ENCODE measurements at places on chromosomes 3 and 15.

DNA sequence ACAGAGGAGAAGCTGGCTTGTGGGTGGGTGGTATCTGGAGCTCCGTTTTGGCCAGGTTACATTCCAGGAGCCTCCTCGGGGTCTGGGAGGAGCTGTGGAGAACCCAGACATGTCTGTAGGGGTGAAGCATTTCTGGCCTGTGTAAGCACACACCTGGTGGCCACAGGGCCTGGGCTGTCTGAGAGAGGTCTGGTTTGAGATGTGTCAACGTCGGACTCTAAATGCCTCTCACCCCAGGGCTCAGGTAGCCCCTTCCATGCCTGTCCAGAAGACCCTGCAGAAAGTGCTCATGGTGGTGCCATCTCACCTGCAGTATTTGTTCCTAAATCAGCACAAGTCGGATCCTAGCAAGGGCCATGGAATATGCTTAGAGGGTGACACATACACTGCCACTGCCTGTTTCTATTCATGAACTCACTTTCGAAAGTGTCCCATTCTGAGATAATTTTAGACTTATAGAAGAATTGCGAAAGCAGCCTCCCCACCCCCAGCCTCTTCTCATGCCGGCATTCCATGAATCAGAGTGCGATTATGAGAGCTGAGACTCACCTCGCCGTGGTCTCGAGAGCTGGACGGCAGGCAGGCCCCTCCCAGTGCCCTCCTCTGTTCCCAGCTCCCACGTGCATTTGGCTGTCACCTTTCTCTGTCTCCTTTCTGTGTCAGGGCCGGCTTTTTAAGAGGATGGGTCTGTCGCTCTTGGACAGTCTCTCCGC, 63.7 kb downstream of the KLF15 start:
- DNase-seq = no peak

DNA sequence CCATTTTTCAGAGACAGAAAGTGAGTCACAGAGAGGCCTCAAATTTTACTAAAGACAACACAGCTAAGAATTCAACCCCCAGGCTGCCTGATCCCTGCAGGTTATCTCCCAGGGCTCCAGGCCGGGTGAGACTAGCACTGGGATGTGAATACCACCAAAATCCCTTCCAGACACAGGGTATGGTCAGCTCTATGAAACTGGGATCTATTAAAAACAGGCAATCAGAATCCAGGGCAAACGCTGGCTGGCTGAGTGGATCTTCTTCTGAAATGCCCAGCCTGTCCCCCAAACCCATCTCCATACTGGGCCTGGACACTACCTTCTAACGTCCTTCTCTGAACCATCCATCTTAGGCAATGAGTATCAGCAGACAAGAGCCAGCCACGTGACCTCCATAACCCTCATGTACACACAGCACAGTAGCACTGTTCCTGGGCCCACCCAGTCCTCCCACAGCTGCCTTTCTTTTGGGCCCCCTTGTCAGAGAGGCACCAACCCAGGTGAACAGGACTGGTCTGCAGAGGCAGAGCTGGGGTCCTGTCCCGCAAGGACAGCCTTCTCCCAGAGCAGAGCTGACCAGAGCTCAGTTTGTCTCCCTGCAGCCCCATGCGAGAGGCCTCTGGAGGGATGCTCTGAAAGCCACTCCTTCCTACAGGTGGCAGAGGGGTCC, 1.9 kb downstream of the RAB6B start:
- no peak for DNase-seq

GRCh38 chr3:108862865-108863798, 40.5 kb downstream of the TRAT1 start:
- DNase-seq = no peak

DNA sequence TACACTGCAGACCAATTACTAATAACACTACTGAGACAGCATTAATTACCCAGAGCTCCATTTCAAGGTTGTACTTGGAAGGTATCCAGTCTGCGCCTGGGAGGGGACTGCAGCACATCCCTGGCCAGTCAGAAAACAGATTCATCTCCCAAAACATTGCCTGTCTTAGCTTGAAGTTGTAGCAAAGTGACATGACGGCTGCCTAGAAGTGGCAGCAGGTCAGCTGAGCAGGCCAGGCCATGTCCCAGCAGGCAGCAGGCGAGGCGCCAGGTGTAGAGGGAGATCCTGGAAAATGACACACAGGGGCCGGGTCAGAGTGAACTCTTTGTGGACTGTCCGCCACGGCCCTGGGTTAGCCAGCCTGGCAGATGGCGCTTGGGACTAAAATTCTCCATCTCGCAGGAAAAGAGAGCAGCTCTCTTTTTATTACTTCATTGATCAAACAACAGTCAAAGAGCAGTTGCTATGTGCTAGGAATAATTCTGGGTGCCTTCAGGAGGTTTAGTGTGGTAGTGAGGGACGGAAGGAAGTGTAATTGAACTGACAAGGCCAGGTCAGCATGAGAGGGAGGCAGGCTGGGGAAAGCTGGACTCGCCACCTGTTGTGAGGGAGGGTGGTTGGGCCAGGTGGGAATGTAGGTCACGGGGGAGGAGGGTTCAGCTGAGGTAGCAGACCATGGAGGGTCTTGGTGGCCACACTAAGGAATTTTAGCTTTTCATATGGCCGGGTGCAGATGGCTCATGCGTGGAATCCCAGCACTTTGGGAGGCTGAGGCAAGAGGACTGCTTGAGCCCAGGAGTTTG, 1.3 kb upstream of the MAP6D1 start:
- DNase-seq = no peak

DNA sequence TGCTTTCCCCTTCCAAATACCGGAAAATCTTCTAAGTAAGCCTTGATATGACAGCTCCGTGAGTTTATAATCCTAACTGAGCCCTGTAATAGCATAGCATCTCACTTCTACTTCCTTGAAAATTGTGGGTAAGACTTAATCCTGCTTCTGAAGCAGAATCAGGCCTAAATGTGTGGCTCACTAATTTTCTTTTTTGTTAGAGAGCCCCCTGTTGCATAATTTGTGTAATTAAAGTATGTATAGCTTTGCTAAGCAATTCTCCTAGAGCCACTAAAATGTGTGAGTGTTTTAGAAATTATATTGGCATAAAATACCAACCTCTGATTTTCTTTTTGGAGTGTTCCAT, 304.4 kb downstream of the FGF12 start:
- DNase-seq = peak; percentile 7

GRCh38 chr3:179956416-179956830, 80.3 kb downstream of the PEX5L start:
- no peak for DNase-seq

DNA sequence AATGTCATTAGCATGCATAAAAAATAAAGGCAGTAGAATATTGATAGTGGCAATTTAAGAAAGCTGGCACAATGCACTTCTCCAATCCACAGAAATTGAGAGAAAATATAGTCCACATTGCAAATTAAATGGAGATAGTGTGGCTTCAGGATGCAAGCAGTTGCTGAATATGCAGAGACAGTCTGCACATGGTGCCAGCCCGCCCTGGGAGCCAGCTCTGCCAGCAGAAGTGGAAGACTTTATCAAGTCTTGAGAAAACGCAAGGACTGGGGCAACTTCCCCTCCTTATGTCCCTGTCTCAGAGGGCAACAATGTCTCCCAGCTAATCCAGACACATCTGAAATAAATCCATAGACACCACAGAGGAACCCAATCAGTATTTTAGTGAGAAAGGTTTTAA, 57.2 kb downstream of the MB21D2 start:
- no peak for DNase-seq

- DNase-seq = no peak
Measured at GRCh38 chr3:186976837-186977750, 46.8 kb downstream of the ST6GAL1 start.

GRCh38 chr15:28903555-28903954, 17.8 kb downstream of the APBA2 start:
- DNase-seq = no peak

- no peak for DNase-seq
Measured at GRCh38 chr15:48842501-48842900, 31.6 kb upstream of the CEP152 start.

DNA sequence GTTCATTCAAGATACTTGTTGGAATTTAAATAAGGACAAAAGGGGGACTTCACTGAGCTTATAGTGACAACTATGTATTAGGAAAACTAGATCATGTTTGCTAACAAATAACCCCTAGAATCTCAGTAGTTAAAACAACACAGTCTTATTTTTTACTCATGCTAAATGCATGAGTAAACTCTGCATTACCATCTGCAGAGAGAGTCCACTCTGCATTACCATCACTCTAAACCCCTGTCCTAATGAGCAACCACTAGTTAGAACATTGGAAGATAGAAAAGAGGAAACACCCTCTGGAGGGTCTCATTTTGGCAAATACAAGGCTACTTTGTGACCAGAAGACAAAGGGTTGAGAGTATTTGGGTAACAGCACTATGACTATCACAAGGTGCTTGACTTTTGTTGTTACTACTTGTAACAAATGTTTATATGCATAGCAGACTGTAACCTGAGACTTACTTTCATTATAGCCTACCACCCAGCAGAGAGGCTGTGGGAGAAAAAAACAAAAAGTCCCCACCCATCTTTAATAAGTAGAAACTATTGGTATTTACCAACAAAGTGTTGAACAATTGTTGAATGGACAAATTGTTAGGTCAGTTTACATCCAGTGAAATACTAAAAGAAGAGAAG, 99.1 kb downstream of the OXSM start:
- no peak for DNase-seq

DNA sequence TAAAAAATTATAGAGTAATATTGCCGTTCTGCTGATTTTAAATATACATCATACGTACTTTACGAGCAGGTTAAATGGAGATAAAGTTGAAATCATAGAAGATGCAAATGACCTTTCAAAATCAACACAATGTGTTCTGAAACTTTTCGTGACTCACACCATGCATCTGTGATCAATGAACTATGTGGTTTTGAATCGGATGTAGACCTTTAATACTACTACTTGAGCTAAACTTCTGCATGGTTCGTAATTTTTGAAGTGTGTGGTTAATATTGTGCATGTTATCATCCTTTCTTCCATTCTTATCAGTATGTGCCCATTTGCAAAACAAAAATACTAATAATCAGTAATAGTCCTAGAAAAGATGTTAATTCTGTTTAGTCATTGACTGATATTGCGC, 58.9 kb downstream of the GASK1A start:
- no peak for DNase-seq

GRCh38 chr3:159821110-159821509, 167.5 kb upstream of the IL12A start:
- no peak for DNase-seq
